HT-29 (cell line): ENCODE measurements at places on chromosomes 5 and 9. TPM values are rescaled to one million over a fixed set of nuclear protein-coding genes. Genes with fewer than 3 reads are reported as not detected.

Gene OR1J4
- total RNA-seq, result not detected in 2 replicates

Gene KIF3A
- 3.1 and 4.0 TPM in 2 replicates for total RNA-seq

DNA sequence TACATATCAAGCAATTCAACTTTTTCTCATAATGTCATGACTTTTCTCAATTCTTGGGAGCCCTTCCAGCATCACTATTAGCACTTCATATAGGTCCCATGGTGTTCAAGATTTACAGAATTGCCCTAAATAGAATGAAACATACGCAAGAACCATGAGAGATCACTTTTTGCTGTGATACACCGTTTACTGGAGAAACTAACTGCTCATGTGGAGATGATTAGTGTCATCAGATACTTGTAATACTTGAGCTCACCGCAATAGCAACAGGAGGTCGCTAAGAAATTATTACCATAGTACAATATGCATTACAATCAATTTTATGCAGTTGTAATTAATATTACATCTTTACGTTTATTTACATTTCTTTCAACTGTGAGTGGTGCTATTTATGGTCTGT is 4.8 kb upstream of the PCSK5 start:
- DNase-seq, result no peak

GRCh38 chr9:90022474-90022873 is 417.7 kb downstream of the GADD45G start:
- no peak for DNase-seq

GRCh38 chr5:141172381-141173204 is at the start of gene PCDHB7:
Gene PCDHB7, plus strand, starts transcription at chr5:141172644. Its CDS starts 192 bp downstream, at chr5:141172836.
- DNase-seq, result peak; percentile 16

DNA sequence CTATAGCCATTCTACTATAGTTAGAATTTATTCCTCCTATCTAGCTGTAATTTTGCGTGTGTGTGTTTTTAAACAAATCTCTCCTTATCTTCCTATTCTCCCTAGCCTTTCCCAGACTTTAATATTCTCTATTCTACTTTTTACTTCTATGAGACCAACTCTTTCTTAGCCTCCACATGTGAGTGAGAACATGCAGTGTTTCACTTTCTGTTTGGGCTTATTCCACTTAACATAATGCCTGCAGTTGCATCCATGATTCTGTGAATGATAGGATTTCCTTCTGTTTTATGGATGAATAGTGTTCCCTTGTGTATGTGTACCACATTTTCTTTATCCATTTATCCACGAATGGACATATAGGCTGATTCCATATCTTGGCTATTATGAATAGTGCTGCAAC is 192.3 kb upstream of the TLX3 start:
- no peak for DNase-seq

DNA sequence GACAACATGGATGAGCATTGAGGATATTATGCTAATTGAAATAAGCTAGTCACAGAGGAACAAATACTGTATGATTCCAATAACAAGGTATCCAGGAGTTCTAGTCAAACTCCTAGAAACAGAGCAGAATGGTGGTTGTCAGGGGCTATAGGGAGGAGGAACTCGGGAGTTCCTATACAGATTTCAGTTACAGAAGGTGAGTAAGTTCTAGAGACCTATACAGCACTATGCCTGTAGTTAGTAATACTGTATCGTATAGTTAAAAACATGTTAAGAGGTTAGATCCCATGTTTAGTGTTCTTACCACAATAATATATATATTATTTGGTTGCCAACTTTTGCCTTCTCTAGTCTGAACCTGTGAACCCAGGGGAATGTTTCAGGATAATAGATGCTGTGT is 7.9 kb upstream of the OXCT1 start:
- DNase-seq, result no peak

GRCh38 chr9:136204838-136205706 is at the start of gene LHX3:
Gene LHX3, minus strand, starts transcription at chr9:136205128. Its CDS starts 116 bp downstream, at chr9:136205012.
- DNase-seq, result no peak
